ENCODE measurements at places on chromosomes 2 and 18.
A peak's percentile ranks its signal among the peaks of the same experiment; 100 is the strongest.

- peak; percentile 44 for DNase-seq
Measured at GRCh38 chr2:169928463-169928864, 101.2 kb downstream of the UBR3 start.

DNA sequence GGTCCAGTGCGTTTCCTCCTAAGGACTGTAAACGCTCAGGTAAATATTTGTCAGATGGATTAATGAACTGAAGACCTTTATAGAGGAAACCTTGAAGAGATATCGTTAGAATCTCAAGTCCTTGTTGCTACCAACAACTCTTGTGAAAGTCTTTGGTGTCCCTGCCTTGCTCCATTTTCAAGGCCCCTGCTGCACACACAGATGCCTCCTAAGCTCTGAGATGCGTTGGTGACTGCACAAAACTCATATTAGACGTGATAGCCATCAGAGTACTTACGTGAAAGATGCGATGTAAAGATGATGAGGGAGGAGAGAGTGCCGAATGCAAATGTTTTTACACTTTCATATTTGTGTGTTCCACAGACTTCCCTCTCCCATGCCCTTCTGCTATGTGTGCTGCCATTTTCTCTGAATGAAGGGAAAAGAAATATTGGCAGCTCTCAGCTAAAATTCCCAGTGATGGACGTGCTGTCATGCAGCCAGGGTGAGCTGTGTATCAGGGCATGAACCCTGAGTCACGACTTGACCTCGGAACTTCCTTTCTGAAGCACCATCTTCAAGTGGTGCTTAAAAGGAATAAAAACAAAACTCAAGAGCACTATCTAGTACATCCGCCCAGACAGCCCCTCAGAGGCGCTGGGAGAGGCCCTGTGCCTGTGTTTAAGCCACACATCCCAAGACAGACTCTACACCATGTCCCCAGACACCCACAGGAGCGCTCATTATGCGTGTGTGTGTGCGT lies 117.4 kb downstream of the FAM210A start:
- peak; percentile 60 for DNase-seq

DNA sequence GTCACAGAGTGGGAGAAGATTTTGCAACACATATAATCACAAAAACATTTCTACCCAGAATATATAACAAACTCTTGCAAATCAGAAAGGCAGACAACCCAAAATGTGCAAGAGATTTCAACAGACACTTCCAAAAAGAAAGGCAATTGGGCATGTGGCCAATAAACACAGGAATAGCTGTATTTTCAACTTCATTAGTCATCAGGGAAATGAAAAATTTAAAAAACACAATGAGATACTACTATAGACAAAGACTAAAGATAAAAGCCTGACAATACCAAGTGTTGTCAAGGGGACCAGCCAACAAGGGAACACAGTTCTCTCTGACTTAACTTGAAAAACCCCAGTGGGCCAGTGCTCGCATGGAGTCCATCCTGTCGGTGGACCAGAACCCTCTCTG lies 40.5 kb downstream of the MTHFD2 start:
- DNase-seq = no peak

DNA sequence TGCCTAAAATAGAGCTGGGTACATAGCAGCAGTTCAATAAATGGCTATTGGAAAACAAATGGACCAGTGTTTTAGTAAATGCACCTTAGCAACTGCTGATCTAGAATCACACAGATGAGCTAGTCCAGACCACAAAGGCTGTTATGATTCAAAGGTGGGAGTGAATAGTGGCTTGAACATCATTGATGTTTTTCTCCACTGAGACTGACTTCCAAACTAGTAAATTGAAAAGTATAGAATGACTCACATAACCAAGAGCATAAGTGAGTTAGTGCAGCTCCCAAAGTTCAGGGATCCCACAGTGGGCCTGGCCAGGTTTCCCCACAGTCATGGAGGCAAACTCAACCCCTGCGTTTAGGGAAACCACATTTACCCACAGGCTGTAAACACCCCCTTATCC lies 106.7 kb upstream of the YPEL5 start:
- peak; percentile 35 for DNase-seq

GRCh38 chr2:167769020-167769419 lies 478.4 kb downstream of the STK39 start:
- DNase-seq = no peak

DNA sequence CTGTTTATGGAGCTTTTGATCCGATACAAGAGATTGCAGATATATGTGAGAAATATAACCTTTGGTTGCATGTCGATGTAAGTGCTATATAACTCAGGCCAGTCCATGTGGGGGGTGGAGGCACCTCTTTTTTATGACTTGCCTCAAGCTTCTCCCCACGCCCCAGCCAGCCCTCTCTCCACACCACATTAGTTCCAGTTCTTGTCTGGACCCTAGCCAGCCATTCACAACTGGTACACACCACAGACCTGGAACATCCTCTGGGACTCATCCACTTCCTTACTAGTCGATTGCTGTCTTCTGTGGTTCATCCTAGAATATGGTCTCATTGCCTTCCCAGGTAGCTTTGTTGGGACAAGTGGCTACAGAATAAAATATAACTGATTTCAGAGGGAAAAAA lies 31.0 kb downstream of the GAD1 start:
- no peak for DNase-seq

GRCh38 chr2:105869341-105869740 lies 124.6 kb downstream of the NCK2 start:
- no peak for DNase-seq

DNA sequence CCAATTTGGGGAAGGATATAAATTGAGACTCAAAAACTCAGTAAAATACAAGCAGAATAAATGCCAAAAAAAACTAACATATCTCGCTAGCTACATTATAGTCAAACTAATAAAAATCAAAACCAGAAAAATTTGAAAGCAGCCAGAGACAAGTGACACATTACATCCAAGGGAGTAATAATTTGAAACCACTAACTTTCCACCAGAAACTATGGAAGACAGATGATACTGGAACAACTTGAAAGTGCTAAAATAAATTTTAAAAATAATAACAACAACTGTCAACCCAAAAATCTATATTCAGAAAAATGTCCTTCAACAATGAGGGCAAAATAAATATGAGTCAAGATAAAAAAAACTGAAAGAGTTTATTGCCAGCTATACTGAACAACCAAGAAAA lies 110.7 kb downstream of the EVA1A start:
- DNase-seq = no peak

- DNase-seq = no peak
Measured at GRCh38 chr2:202717598-202718310, 83.0 kb downstream of the FAM117B start.

- DNase-seq = no peak
Measured at GRCh38 chr2:213247566-213247965, 36.7 kb upstream of the SPAG16 start.

DNA sequence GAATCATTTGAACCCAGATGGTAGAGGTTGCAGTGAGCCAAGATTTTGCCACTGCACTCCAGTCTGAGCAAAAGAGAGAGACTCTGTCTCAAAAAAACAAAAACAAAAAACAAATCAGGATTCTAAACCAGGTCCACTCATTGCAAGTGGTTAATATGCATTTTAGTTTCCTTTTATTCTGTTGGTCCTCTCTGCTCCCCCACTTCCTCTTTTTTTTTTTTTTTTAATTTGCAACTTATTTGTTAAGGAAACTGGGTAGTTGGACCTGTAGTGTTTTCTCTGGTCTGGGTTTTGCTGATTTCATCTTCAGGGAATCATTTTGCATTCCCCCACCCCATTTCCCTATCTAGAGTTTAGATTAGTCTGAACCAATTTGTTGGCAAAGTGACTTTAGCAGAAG lies 14.0 kb downstream of the FER1L5 start:
- DNase-seq = no peak
